Right renal pelvis (tissue), 4 donors: ENCODE measurements at places on chromosomes 2 and 18.

DNA sequence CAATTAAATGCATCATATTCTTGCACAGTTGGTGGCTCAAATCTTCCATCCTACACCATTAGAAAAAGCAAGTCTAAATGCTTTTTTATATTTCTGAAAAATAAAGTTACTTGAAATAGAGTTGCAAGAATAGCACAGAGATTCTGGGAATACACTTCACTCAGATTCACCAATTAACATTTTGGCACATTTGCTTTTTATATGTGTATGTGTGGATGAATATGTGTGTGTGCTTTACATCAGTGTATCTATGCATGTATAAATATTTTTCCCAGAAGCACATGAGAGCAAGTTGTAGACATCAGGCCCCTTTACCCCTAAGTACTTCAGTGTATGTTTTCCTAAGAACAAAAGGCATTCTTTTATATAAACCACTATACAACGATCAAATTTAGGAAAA, 27.6 kb upstream of the MSH2 start:
- DNase-seq = no peak

DNA sequence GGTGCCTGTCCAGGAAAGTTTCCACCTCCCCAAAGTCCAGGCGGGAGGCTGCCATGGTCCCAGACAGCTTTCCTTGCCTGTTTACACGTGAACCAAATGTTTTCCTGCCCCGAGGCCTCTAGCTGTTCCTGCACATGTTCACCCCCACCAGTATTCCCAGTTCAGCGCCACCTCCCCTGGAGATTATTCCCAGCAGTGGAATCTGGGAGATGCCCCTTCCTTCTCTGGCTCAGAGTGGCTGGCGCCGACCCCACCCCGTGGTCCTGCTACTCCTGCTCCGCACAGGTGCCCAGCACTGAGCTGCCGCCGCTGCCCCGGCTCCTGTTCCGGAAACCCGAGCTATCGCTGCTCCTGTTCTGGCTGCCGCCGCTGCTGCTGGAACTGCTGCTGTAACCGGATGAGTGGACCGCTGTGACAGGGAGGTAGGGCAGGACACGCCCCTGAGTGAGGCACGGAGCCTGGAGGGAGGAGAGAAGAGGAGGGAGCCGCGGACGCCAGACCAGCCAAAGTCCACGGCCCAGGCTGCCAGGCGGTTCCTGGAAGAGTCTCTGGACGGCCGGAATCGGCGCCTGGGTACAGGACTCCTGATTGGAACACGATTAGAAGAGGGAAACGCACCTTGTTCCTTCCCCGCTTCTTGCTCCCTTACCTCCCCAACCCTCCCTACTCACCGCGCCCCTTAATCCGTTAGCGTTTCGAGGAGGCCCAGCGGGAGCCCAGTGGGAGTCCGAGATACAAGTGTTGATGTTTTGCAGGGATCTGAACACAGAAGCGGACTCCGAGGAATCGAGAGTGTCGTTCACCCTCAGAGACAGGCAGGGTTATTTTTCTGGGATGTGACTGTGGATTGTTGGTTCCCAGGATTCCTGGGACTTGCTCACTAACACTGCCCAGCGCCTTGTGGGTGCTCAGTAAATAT, at the start of gene PDE11A:
TSS of gene PDE11A (minus strand) at position 395 of the 919 bp plus-strand sequence. CDS start at position 55, 340 bp downstream.
- peak; percentile 49 for DNase-seq

- DNase-seq = no peak
Observed at GRCh38 chr2:185373229-185373628, 365.4 kb upstream of the FSIP2 start.

GRCh38 chr18:48838921-48839818, 111.6 kb downstream of the SMAD7 start:
- no peak for DNase-seq

GRCh38 chr2:182448371-182448770, 21.5 kb upstream of the PDE1A start:
- no peak for DNase-seq

DNA sequence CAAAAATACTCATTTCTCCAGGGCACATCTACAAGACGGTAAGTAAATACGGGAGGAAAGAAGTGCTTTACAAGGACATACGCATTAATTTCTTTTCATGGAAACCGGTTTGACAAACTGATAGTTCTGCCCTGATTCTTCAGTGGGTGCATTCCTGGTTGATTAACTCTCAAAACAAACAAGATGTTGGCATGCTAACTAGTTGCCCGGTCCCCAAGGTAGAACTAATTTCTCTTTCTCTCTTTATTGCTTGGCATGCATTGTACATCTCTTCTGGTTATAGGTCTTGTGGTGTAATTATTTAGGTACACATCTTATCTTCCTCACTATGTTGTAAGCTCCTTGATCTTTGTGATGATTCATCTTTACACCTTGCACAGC, 46.9 kb upstream of the SPATS2L start:
- no peak for DNase-seq

- DNase-seq = no peak
Observed at GRCh38 chr2:239240414-239240881, 160.4 kb downstream of the HDAC4 start.

- no peak for DNase-seq
Observed at GRCh38 chr2:86477349-86477748, 36.2 kb downstream of the KDM3A start.

GRCh38 chr2:61785583-61785982, 68.3 kb downstream of the FAM161A start:
- no peak for DNase-seq

DNA sequence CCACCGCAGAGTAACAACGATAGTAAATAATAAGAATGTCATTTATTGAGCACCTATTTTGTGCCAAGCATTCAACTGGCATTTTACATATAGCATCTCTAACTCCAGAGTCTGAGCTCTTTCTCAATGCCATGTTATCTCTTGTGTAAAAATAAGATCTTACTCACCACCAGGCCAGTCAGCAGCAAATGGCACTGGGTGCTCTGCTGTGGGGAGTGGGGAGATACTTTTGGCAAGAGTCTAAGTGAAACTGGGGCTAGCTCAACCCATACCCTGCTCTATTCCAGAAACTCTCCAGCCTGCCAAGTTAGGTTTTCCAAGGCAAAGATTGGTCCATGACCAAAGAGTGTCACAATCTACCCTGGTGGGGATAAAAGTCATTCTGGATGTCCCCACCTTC, 5.0 kb upstream of the SLC4A3 start:
- DNase-seq = no peak

GRCh38 chr2:239177325-239177724, 223.5 kb downstream of the HDAC4 start:
- DNase-seq = no peak

DNA sequence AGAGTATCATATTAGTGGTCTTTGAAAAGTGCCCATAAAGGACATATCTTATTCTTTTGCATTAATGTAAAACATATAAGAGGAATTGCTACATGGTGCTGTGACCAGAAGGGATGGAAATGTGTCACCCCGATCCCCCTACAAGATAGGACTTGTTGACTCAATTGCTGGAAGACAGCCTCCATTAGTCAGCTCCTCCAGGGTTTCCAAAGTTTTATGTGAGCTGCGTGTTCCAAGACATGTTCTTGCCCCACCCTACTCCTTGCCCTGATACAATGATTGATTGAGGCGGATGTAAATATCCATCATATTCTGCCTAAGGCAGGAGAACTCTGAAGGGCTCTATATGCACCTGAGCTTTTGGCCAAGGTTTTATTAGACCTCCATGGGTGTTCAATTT, 541.0 kb upstream of the ZEB2 start:
- no peak for DNase-seq

GRCh38 chr2:3805201-3805939, 102.0 kb downstream of the DCDC2C start:
- DNase-seq = no peak

DNA sequence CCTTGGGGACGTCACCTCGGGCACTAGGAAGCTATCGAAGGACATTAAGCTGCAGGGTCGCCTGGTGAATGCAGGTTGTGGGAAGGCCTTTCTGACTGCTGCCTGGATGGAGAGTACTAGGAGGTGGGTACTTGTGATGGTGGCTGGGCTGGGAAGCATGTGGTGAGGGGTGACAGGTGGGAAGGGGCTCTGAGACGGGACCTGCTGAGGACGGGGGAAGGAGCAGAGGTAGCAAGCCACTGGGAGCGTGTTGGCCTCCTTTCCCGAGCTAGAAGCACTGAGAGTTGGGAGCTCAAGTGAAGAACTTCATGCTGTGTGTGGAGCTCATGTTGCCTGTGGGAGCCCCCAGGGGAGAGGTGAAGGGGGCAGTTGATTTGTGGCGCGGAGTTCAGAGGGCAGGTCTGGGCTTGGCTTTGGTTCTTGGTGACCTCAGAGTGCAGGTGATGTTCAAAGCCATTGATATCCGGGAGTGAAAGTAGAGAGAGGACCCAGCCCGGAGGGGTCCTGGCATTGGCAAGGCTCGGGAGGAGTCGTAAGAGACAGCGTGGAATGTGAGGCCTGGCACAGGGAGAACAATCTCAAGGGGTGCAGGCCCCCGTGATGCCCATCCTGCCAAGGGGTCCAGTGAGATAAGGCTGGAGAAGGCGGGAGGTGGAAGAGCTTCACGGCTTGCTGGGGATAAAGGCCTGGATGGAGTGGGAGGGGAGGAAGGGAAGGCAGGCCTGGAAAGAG, 13.2 kb downstream of the MROH2A start:
- no peak for DNase-seq

- no peak for DNase-seq
Observed at GRCh38 chr2:227608561-227609338, 5.9 kb downstream of the SCYGR3 start.

GRCh38 chr2:187994464-187995331, 297.0 kb upstream of the GULP1 start:
- DNase-seq = no peak

- no peak for DNase-seq
Observed at GRCh38 chr2:112821142-112821541, 15.4 kb downstream of the IL1B start.

- no peak for DNase-seq
Observed at GRCh38 chr2:26400723-26401122, 997 bp upstream of the DRC1 start.

- DNase-seq = no peak
Observed at GRCh38 chr2:85446296-85447221, 28.0 kb downstream of the SH2D6 start.

GRCh38 chr18:24500217-24500616, 39.8 kb downstream of the HRH4 start:
- no peak for DNase-seq

- DNase-seq = no peak
Observed at GRCh38 chr2:230687498-230687897, 25.1 kb upstream of the CAB39 start.

- DNase-seq = no peak
Observed at GRCh38 chr2:180734382-180734781, 246.0 kb upstream of the UBE2E3 start.

DNA sequence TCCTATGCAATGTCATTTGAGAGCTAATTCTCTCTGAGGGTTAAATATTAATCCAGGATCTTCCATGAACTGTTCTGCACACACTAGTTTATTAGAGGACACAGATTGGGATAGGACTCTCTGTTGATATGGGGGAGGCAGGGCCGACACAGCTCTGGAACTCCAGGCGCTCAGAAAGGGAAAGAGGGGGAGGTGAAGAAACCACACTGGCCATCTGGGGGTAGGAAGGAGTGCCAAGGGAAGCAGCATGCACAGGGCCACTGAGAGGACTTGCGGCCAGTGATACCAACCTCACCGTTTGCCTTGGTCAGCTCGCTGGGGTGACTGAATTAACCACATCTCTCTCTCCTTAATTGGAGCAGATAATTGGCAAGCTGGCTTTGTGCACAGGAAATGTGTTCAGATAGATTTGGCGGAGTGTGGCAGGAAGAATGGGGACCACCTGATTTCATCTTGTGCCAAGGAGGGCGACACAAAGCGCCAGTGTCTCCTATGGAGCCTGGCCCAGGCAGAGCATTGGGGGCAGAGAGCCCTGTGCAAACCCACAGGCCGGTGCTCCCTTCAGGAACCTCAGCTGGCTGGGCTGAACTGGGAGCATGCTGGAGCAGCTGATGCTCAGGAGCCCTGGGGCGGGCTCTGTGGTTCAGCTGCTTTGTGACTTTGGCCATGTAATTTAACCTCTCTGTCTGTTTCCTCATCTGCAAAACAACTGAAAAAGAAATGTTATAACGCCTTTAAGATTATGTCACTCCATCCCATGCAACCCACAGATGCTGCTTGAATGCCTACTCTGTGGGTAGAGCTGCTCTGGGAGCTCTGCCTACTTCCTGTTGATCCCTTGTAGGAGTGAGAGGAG, 114.7 kb upstream of the STON1 start:
- DNase-seq = no peak

DNA sequence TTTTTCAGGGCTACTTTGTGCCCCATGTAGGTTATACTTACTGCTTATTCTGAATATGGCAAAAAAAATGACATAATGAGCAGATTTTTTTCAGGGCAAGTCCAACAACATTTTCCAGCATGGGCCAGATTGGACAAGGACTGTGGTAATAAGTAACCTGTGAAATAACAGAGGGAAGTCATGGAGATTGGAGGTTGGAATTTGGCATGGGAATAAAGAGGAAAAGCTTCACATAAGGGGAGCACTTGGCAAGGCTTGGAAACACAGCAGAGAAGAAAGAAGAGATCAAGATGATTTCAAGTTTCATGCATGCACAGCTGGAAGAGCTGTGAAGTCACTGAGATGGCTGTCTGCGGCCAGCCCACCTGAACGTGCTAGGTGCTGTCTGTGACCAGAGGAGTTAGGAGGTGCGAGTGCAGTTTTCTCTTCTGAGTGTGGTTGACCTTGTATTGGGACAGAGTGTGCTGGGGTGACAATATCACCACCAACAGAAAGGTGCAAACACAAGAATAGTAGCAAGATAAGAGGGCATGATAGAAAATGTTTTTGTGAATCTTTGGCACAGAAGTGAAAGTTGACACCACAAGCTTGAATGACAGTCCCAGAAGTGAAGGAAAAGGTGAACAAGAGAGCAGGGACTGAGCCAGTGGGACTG, 71.1 kb upstream of the DSC1 start:
- DNase-seq = no peak

DNA sequence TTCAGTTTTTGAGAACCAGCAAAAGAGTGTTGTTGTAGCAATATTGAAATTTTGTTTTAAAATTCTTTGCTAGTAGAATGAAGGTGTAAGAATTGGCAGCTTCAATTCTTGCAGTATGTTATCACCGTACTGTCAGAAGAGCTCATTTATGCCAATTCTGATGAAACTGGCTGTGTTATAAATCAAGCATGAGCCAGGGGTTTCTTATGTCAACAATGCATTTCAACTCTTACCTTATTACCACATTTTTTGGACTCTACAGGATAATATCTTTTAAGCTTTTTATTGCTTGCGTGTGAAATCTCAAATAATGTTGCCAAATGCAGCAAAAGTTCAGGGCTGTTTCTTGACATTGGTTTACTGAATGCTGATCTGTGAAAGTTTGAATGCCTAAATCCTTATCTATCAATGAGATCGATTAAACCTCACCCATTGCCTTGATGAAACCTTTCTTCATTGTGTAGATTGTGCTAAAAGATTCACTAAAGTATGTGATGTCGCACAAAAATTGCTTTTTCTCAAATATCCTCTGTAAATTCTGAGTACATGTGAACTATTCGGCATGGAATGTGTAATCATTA, 1389.3 kb upstream of the ZEB2 start:
- no peak for DNase-seq
